Heart right ventricle (tissue), 16 donors: ENCODE measurements at places on chromosomes 2 and 18. TPM values are rescaled to one million over a fixed set of nuclear protein-coding genes. Genes with fewer than 3 reads are reported as not detected.

DNA sequence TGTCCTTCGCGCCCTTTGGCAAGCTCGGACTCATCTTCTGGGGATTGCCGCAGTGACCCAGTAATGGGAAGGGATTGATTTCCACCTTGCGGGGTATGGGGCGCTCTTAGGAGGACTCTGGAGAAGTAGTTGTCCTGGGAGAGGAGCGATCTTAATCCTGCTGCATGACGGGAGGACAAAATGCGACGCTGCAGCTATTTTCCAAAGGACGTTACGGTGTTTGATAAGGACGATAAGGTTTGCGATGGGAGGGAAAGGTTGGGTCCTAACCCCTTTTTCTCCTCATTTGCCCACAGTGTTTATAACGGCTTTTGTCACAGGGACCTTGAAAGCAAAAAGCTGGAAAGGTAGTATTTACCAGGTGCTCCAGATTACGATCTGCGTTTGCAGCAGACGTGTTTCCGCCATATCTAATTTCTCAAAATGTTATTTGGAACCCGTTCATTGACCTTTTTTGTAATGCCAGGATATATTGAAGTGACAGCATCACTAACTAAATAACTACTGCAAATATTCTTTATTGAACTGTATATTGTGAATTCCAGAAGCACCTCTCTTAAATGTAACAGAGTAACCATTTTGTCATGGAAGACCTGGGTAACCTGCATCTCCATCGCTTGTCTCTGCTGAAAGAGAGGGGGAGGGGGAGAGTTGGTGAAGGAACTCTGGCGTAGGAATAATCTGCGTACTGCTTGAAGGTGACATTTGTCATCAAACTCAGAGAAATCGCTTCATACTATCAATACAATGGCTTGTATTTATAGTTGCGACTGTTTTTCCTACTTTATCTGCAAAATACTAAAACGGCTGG lies 590 bp downstream of the MDH1 start:
- peak overlapping the region; percentile 91 for H3K4me3 ChIP-seq
- DNase-seq = peak; percentile 23
- peak overlapping the region; percentile 91 for H3K27ac ChIP-seq
- H3K36me3 ChIP-seq = no peaks in the 10 kb centered on the region
- peaks cover 28% of the 10 kb centered on the region for H3K4me1 ChIP-seq
- no peaks in the 10 kb centered on the region for H3K27me3 ChIP-seq

DNA sequence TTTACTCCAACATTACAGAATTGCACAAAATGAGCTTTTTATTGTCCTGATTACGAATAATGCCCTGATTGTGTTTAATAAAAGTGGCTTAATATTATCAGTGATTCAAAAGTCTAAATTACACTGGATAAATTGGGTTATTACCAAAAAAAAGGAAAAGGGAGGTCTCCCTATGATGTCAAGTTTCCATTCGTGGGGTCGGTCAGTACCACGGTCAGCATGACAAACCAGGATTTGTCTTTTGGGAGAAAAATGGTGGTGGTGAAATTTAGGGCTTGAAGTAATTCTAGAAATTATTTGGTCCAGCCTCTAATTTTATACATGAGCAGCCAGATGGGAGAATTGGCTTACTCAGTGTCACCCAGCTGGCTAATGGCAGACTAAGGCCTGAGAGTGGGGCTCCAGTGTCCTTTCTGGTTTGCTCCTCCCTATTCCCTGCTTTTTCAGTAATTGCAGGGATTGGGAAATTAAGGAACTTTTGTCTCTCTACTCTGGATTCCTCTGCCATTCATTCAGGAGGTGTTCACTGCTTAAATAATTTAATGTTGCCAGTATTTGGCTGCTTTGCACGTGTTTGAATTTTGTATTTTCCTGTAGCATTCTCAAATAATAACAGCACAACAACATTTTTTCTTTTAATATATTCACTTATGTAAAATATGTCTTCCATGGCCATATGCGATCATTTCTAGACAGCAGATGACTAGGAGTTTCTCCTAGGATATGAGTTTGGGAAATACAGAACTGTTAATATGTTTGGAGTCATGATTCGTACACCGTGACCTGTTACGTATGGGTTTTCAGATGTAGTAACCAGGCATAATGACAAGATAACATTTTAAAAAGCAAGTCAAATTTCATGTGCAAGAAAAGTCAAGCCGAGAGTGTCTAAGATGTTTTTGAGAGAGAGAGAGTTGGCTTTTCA lies 128.9 kb upstream of the NOSTRIN start:
- DNase-seq = no peak
- no peak overlapping the region for H3K4me3 ChIP-seq
- no peaks in the 10 kb centered on the region for H3K4me1 ChIP-seq
- H3K27me3 ChIP-seq = no peaks in the 10 kb centered on the region

- no peak for DNase-seq
- H3K4me1 ChIP-seq = no peaks in the 10 kb centered on the region
- H3K27me3 ChIP-seq = no peaks in the 10 kb centered on the region
- no peak overlapping the region for H3K27ac ChIP-seq
- H3K36me3 ChIP-seq = no peaks in the 10 kb centered on the region
These were observed 41.2 kb downstream of the PAX3 start for GRCh38 chr2:222257645-222258044.

GRCh38 chr2:167134381-167135072 lies 246.2 kb downstream of the XIRP2 start:
- DNase-seq = no peak
- no peaks in the 10 kb centered on the region for H3K27me3 ChIP-seq
- H3K4me3 ChIP-seq = no peak overlapping the region
- no peaks in the 10 kb centered on the region for H3K36me3 ChIP-seq
- H3K4me1 ChIP-seq = peaks cover 5% of the 10 kb centered on the region

- H3K27ac ChIP-seq = no peak overlapping the region
- no peak for DNase-seq
- H3K4me1 ChIP-seq = no peaks in the 10 kb centered on the region
- no peaks in the 10 kb centered on the region for H3K27me3 ChIP-seq
- H3K36me3 ChIP-seq = no peaks in the 10 kb centered on the region
- no peak overlapping the region for H3K4me3 ChIP-seq
These were observed 134.8 kb upstream of the AGAP1 start for GRCh38 chr2:235358981-235359471.

GRCh38 chr2:211931314-211931713 lies 607.3 kb downstream of the ERBB4 start:
- H3K36me3 ChIP-seq = no peaks in the 10 kb centered on the region
- no peaks in the 10 kb centered on the region for H3K4me1 ChIP-seq
- DNase-seq = no peak
- H3K27ac ChIP-seq = no peak overlapping the region

GRCh38 chr18:76425146-76426131 lies 69.6 kb downstream of the ZNF516 start:
- no peaks in the 10 kb centered on the region for H3K36me3 ChIP-seq
- H3K27me3 ChIP-seq = no peaks in the 10 kb centered on the region
- DNase-seq = no peak
- H3K27ac ChIP-seq = no peak overlapping the region
- no peak overlapping the region for H3K4me3 ChIP-seq

- no peak overlapping the region for H3K27ac ChIP-seq
- H3K36me3 ChIP-seq = no peaks in the 10 kb centered on the region
- no peak for DNase-seq
These were observed 961.3 kb downstream of the SOCS6 start for GRCh38 chr18:71250191-71250590.

- H3K27me3 ChIP-seq = no peaks in the 10 kb centered on the region
- no peaks in the 10 kb centered on the region for H3K4me1 ChIP-seq
- no peak overlapping the region for H3K27ac ChIP-seq
- no peak for DNase-seq
- no peaks in the 10 kb centered on the region for H3K36me3 ChIP-seq
These were observed 20.8 kb downstream of the DIPK1C start for GRCh38 chr18:74436158-74436769.

GRCh38 chr2:211144078-211144477 lies 587.7 kb downstream of the CPS1 start:
- H3K27me3 ChIP-seq = no peaks in the 10 kb centered on the region
- no peak overlapping the region for H3K27ac ChIP-seq
- no peak overlapping the region for H3K4me3 ChIP-seq
- no peak for DNase-seq
- no peaks in the 10 kb centered on the region for H3K4me1 ChIP-seq

DNA sequence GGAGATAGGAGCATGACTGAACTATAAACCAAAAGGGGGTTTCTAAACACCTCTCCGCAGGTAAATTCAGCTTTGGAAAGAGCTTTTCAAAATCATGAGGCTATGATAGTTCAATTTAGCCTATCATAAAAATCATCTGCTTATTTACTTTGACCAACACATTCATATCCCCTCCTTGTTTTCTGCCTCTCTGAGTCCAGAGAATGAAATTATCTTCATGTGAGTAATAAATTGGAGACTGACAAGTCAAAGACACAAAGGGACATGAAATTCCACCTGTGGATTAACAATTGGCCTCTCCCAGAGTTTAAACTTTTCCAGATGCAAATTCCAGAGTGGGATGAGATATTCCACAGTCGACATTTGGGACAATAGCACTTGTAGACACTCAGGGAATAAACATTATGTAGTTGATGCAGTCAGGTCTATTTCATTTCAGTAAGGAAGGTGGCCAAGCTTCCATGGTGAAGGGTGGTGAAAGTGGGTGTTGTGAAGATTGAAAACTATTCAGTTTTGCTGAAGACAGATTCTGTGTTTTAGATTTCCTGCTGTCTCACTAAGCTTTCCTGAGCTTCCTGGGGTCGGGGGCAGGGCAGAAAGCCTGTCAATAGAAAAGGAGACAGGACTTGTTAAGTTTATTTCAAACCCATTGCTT lies 84.7 kb downstream of the CDC42EP3 start:
- no peak overlapping the region for H3K4me3 ChIP-seq
- H3K36me3 ChIP-seq = no peaks in the 10 kb centered on the region
- DNase-seq = no peak
- H3K4me1 ChIP-seq = peaks cover 13% of the 10 kb centered on the region
- H3K27me3 ChIP-seq = no peaks in the 10 kb centered on the region

DNA sequence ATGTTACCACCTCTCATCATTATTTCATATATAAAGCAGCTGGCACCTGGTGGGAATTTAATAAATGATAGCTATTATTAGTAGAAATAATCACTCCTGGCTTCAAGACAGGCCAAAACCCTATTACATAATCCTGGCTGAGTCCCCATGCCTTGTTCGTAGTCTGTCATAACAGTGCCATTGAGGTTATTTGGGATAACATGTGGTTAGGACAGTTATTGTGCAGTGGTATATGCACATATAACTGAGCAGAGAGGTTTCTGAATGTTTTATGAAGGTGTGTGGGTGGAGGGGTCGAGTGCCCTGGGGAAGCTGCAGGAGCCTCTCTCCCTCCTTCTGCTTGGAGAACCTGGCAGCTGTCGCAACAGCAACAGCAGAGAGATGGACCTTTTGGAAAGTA lies 162.4 kb upstream of the NABP1 start:
- no peak overlapping the region for H3K4me3 ChIP-seq
- H3K27ac ChIP-seq = no peak overlapping the region
- H3K27me3 ChIP-seq = no peaks in the 10 kb centered on the region
- no peaks in the 10 kb centered on the region for H3K4me1 ChIP-seq
- H3K36me3 ChIP-seq = no peaks in the 10 kb centered on the region

GRCh38 chr2:232757905-232758304 lies 18.5 kb downstream of the KCNJ13 start:
- no peak overlapping the region for H3K27ac ChIP-seq
- H3K27me3 ChIP-seq = no peaks in the 10 kb centered on the region
- H3K4me1 ChIP-seq = no peaks in the 10 kb centered on the region

DNA sequence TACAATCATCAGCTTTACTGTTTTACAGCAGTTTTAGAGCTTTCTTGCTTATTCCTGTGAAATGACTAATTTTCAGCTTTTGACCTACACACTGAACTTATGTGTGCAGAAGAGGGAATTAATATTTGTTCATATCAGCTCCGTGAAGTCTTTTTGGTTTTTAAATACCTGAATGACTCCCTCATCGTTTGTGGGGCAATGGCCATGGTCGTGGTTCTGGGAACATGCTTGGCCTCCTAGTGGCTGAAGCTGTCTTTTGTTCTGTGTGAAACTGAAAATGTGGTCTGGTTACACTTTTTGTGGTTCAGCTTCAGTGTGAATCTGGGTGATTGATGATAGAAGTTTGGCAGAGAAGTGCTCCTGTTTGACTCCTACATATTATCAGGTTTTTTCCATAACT lies 408.1 kb downstream of the THSD7B start:
- no peak for DNase-seq
- H3K27me3 ChIP-seq = no peaks in the 10 kb centered on the region
- no peaks in the 10 kb centered on the region for H3K36me3 ChIP-seq

DNA sequence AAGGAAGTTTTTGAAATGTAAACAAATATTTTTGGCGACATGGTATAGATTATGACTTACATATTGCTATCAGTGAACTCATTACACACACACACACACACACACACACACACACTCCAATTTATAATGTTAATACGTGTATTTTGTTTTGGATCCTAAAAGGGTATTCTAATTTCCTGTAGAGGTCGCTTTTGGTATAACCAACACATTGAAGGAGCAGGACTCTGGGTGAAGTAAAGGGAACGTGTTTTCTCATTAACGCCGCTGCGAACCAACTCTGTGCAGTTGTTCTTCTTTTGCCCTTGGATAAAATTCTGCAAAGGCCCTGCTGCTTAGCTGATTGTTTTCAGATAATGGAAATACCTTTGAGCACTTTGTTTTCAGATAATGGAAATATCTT lies 190.4 kb downstream of the PMAIP1 start:
- H3K4me3 ChIP-seq = no peak overlapping the region
- no peaks in the 10 kb centered on the region for H3K4me1 ChIP-seq
- no peak overlapping the region for H3K27ac ChIP-seq

GRCh38 chr2:71456617-71457016 lies 3.3 kb downstream of the DYSF start:
- no peak for DNase-seq
- H3K27me3 ChIP-seq = no peaks in the 10 kb centered on the region
- peaks cover 98% of the 10 kb centered on the region for H3K4me1 ChIP-seq
- H3K36me3 ChIP-seq = no peaks in the 10 kb centered on the region
- H3K27ac ChIP-seq = peak overlapping the region; percentile 60

DNA sequence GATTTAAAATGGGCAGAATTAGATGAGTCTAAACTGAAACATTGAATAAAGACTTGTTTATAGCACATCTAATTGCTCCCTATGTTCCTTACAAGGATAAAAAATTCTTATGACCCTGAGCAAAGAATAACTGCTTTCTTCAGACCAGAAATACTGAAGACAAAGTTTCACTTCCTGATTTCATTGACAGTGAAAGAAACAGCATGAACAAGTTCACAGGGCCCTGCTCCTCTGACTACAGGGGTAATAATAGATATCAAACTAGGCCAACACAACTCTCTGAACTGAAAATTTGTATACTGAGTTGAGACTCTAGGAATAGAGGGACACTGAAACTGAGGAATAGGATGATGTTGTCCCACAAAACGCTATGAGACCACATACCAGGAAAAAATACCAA lies 1383.3 kb upstream of the CDH2 start:
- no peaks in the 10 kb centered on the region for H3K4me1 ChIP-seq
- H3K27me3 ChIP-seq = no peaks in the 10 kb centered on the region
- no peak for DNase-seq
- no peak overlapping the region for H3K4me3 ChIP-seq
- no peaks in the 10 kb centered on the region for H3K36me3 ChIP-seq

SP140 gene
- total RNA-seq = 0.09 TPM

GLI2 gene
- 1.0 TPM for total RNA-seq

ALPI gene
- not detected for total RNA-seq

MFSD2B gene
- not detected for total RNA-seq

MGAT4A gene
- total RNA-seq = 18.7 TPM

PRPF40A gene
- 51.8 TPM for total RNA-seq

CHAC2 gene
- 1.7 TPM for total RNA-seq

HRH4 gene
- not detected for total RNA-seq

C1QL2 gene
- not detected for total RNA-seq

CNPPD1 gene
- total RNA-seq = 61.2 TPM

RTN4 gene
- total RNA-seq = 163 TPM

CDH7 gene
- not detected for total RNA-seq

POTEJ gene
- total RNA-seq = not detected

PDE11A gene
- total RNA-seq = 6.4 TPM

NT5C1B gene
- total RNA-seq = not detected

DIPK1C gene
- total RNA-seq = 6.3 TPM

DSC2 gene
- 31.1 TPM for total RNA-seq
